ENCODE measurements at places on chromosomes 1 and 21.

- no peak for DNase-seq
These were observed 3.2 kb downstream of the NIT1 start for GRCh38 chr1:161121042-161121650.

DNA sequence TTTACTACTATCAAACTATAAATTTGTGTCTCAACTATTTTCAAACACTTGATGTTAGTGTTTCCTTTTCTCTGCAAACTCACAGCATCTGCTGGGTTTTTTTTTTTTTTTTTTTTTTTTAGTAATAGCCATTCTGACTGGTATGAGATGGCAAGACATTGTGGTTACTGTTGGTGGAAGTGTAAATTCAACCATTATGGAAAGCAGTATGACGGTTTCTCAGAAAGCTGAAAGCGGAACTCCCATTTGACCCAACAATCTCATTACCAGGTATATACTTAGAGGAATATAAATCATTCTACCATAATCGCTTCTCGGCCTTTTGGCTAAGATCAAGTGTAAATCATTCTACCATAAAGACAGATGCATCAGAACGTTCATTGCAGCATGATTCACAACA lies 608.3 kb upstream of the ZP4 start:
- DNase-seq = no peak

DNA sequence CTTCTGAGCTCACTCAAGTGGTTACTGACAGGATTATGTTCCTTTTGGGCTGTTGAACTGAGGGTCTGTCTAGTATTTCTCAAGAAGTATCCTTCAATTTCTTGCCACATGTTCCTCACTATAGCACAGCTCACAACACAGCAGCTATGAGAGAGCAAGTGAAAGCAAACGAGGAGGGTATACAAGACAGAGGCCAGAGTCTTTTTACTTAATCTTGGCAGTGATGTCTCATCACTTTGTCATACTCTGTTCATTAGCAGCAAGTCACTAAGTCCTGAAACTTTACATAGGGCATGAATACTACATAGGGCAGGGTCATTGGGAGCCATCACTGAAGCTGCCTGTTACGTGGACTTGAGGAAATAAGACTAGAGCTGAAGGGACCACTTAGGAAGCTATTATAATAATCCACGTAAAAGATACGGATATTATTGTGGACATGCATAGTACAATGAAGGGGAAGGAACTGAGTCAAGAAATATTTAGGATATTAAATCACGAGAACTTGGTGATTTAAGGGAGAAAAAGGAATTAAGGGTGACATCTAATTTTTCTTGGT lies 63.7 kb downstream of the SLC30A7 start:
- no peak for DNase-seq

GRCh38 chr1:6823793-6824192 lies 38.5 kb downstream of the CAMTA1 start:
- DNase-seq = no peak

- DNase-seq = no peak
These were observed 403.6 kb upstream of the CHRM3 start for GRCh38 chr1:238982736-238983135.

DNA sequence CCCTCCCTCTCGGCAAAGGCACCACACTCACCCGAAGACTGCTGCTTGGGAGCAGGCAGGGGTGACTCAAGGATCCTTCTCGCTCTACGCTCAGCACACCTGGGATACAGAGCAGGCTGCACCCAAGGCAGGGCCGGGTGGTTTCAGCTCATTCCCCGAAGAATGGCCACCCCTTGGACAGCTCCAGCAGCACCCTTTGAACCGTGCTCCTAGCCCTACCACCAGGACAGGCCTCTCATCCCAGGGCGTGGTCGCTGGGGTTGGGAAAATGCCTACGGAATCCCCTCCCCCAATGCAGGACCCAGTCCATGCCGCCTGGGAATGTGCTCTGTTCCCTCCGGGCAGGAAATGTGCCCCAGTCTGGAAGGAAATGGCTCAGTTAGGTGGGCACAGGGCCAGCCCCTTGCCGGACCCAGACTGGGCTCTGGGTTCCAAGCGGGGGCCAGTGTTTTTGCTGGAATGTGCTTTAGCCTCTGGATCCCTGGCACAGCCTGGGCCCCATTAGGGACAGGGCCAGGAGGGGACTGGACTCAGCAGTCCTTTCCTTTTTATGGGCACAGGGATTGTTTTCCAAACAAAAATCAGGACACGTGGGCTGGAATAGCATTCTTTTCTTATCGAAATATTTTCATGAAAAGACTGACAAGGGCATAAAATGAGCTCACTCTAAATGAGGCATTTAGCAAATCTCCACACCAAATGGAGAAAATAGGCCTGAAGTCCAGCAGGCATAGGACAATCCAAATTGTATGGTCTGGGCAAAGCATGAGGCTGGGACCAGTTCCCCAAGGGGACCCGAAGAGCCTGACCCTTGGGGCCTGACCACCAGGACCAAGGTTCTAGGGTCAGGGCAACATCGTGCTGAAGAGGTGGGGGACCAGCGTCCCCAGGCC lies 7.3 kb downstream of the TMEM82 start:
- no peak for DNase-seq

GRCh38 chr1:32099426-32099825 lies 8.4 kb upstream of the KPNA6 start:
- DNase-seq = no peak
